Activated naive CD4-positive, alpha-beta T cell treated with anti-CD3 and anti-CD28 coated beads, Interleukin-2, amount 50 U/mL, for 72 hours (primary cell): ENCODE measurements at places on chromosomes 1 and 21.

DNA sequence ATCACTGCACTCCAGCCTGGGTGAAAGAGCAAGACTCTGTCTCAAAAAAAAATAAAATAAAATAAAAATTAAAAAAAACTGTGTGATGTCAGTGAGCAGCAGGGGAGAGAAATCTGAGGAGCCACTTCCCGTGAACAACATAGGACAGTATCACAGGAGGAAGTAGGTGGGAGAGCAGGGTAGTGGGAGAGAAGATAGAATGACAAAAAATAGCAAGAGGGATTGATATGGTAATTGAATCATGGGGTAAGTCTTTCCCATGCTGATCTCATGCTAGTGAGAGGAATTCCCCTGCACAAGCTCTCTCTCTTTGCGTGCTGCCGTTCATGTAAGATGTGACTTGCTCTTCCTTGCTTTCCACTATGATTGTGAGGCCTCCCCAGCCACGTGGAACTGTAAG lies 81.6 kb upstream of the PBX1 start:
- no peak for DNase-seq

DNA sequence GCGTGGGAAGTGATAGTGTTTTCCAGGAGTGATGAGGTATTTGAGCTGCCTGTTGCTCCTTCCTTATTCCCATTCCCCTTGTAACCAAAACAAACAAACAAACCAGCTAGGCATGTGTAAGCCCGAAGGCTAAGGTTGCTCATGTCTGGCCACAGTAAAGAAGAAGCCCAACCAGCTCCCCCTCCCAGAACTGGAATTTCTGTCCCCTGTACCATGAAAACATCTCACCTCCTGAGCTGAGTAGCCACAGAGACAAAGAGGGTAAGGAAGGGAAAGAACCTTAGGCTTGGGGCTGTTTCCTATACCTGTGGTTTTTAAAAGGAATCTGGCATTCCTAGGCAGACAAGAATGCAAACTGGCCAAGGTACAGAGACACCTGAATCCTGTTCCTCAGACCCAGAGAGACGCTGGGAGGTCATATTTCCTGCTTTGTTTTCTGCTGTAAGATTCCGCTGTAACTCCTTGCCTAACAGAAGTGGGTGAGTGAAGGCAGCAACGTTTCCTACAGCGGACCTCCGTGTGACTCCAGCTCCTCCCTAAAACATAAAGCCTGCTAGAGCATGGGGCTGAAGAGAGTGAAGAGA lies 41.7 kb upstream of the RAB4A start:
- no peak for DNase-seq

DNA sequence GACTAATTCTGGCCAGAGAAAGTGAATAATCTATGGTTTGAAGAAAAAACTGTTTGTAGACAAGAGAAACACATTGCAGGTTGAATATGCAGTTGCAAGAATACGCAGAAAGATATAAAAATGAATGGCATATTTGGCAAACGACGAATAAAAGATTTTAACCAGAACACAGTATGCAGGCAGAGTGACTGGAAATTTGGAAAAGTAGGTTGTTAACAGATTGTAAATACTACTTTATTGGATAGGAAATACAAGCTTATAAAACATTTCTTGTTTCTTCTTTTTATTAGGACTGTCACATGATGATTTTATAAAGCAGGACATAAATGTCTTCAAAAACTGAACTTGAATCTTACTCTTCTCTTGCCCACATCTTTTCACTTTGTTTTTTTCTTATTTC lies 573.3 kb upstream of the PBX1 start:
- DNase-seq = no peak

- no peak for DNase-seq
These were observed 96.6 kb downstream of the SLC44A5 start for GRCh38 chr1:75514270-75514669.

GRCh38 chr1:48761986-48762385 lies 14.7 kb downstream of the BEND5 start:
- DNase-seq = no peak

DNA sequence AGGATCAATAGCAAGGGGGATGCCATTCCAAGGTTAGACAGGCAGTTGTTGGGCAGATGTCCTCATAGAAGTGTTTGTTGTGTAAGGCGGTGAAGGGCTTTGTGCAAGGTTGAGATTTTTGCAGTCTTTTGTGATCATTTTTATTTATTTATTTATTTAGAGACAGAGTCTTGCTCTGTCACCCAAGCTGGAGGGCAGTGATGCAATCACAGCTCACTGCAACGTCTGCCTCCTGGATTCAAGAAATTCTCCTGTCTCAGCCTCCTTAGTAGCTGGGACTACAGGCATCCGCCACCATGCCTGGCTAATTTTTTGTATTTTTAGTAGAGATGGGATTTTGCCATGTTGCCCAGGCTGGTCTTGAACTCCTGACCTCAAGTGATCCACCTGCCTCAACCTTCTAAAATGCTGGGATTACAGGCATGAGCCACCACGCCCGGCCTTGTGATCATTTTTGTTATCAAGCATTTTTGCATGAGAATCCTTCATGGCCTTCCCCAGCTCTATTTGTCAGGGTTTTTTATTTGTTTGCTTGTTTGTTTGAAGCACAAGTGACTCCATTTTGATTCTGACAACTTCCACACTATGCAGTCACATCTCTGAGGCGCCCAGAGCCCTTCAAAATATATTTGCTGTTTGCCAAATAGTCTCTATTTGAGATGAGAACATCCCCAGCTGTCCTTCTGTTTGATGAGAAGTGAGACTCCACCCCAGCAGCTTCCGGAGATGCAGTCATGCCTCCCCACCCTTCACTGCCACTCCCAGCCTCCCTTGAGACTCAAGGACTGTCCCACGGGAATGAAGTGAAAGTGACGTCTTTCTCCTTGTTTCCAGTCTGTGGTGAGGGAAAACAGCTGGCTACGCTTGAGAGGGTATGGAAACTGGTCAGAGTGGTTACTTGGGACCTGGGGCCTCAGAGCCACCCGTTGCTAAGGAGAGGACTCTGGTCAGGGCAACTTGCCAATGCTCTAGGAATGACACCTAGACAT lies 38.0 kb downstream of the TMEM50B start:
- DNase-seq = no peak

- no peak for DNase-seq
These were observed 975.7 kb upstream of the ADGRL4 start for GRCh38 chr1:79982211-79982610.

- DNase-seq = no peak
These were observed 132.0 kb downstream of the FOXD2 start for GRCh38 chr1:47569681-47570470.

GRCh38 chr1:13583966-13584791 lies 547 bp downstream of the PDPN start:
- no peak for DNase-seq

DNA sequence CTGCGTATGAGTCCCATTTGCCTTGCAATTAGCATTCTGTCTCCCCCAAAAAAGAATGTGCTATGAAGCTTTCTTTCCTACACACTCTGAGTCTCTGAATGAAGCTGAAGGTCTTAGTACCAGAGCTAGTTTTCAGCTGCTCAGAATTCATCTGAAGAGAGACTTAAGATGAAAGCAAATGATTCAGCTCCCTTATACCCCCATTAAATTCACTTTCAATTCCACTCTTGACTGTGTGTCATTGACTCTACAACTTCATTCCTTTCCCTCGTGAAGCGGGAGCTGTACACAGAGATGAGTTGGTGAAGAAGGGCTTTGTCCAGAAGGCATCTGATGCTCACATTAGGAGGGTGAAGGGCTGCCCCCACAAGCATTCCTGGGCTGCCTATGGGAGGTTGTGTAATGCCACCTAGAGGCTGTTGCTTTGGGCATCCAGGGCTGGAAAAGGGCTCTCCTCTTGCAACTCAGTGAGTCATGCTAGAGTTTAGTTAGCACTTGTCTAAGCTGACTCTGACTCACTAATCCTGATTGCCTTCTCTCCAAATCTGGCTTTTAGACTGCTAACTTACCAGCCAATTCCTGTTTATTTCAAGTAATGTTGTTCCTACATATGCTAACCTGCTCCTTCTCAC lies 1.8 kb downstream of the SPRR1B start:
- no peak for DNase-seq

GRCh38 chr1:172662464-172663109 lies 3.7 kb downstream of the FASLG start:
- peak; percentile 85 for DNase-seq

DNA sequence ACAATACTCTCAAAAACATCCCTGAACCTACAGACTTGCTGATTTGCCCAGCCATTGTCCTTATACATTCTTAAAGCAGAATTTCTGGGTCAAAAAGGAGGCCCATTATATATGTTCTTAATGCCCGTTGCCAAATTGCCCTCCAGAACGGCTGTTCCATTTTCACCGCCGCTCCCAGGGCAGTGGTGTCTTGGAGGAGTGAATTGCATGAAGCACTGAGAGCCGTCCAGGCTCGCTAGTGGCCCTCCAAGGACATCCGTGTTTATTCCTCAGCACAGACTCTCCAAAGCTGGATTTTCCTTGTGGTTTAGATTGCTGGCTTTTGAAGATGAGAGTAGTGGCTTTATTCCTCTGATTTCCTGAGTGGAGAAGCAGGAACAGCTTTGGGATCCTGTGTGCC lies 68.8 kb downstream of the FHAD1 start:
- no peak for DNase-seq

DNA sequence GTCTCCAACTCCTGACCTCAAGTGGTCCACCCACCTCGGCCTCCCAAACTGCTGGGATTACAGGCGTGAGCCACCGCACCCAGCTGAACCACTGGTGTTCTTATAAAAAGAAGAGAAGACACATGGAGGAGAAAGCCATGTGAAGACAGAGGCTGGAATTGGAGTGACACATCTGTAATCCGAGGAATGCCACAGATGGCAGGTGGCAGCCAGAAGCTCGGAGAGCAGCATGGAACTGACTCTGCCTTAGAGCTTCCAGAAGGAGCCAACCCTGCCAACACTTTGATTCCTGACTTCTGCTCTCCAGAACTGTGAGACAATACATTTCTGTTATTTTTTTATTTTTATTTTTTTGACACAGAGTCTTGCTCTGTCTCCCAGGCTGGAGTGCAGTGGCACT lies 59.0 kb upstream of the ATP2B4 start:
- no peak for DNase-seq
